IPS DF 6.9 (cell line): ENCODE measurements at places on chromosomes 4 and X.
A peak's percentile ranks its signal among the peaks of the same experiment; 100 is the strongest.

DNA sequence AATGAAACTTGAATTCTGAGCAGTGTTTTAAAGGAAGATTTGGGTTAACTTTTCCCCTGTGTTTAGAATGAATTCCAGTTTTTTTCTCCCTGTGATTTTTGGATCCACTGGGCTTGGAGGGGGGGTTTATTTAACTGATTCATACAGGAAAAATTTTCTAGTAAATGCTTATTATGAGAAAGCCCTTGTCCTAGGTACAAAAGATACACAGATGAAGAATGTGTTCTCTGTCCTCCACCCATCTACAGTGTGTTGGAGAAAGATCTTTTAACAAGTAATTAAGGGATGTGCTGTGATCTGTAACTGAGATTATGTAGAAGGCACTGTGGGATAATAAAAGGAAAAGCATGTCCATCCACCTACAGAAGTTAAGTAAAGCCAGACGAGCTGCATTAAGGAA is 103.9 kb downstream of the STIM2 start:
- no peak for DNase-seq

- no peak for DNase-seq
Observed at GRCh38 chr4:86089781-86090323, 270.0 kb downstream of the MAPK10 start.

DNA sequence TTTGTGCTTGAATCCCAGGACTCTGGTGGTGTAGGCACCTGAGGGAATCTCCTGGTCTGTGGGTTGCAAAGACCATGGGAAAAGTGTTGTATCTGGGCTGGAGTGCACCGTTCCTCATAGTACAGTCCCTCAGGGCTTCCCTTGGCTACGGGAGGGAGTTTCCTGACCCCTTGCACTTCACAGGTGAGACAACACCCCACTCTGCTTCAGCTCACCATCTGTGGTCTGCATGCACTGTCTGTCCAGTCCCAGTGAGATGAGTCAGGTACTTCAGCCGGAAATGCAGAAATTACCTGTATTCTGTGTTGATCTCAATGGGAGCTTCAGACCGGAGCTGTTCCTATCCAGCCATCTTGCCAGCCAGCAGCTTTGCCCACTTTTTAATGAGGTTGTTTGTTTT is 353.0 kb upstream of the IRS4 start:
- DNase-seq: no peak

- DNase-seq: no peak
Observed at GRCh38 chrX:13940671-13941070, 89.0 kb downstream of the GEMIN8 start.

DNA sequence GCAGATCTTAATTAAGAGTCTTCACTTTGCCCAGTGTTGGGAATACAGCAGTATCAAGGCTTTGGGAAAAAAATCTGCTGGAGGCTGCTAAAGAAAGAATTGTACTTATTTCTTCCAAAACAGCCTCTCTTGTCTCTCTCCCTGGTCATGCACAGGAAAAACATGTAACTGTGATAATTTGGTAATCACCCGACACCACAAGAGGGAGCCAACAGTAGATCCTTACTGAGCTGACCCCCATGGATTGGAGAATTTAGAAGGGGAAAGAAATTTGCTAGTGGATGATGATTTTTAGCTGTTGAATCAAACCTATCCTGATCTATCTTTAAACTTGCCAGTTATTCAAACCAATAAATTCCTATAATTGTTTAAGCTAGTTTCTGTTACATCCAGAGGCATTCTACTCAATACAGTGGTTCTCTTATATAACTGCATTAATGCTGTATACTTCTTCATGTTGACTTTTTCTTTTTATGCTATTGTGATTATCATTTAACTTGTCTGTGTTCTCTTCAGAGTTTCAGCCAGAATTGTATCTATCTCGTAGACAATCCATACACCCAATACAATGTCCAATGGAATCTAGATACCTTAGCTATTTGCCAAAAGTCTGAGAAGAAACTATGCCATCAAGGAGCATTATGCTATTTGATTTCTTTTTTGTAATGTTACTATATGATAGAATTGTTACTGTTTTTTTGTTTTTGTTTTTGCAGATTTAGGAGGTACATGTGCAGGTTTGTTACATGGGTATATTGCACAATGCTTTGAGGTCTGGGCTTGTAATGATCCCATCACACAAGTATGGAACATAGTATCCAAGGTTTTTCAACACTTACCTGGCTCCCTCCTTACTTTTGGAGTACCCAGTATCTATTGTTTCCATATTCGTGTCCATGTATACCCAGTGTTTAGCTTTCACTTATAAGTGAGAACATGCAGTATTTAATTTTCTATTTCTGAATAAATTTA is 31.3 kb upstream of the ARHGEF38 start:
- DNase-seq: peak; percentile 9

DNA sequence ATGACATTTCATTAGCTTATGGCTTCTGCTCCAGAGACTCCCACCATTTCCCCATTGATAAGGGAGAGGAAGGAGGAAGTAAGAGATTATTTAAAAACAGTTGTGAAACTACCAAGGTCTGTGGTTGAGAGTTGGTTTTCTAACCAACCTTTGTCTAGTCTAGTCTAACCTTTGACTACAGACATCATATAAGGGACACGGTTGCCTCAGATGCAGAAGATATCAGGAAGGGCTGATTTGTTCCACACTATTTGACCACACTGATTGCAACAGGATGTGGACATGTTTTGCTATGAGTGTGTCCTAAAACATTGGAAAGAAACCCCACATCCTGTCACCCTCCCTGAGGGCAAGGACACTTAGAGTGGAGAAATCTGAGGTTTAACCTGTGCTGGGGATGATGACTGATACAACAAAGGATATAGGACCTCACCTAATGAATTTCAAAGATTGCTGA is 53.0 kb downstream of the COQ2 start:
- no peak for DNase-seq

DNA sequence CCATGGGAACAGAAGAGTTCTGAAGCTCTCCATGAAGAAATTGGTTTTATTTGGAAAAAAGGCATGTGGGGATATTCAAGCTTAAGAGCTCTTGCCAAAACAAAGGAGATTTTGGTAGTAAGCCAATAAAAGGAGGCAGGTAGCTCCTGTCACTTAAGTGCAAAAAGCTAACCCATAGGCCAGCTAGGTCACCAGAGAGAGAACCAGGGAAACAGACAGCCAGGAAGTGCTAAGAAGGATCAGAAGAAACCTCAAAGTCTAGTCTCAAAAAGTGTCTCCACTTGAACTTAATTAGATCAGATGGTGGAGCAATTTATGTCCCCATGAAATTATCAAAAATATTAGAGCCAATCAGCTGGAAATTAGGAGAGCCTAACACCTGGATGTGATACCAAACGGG is 49.2 kb downstream of the CD40LG start:
- DNase-seq: no peak

DNA sequence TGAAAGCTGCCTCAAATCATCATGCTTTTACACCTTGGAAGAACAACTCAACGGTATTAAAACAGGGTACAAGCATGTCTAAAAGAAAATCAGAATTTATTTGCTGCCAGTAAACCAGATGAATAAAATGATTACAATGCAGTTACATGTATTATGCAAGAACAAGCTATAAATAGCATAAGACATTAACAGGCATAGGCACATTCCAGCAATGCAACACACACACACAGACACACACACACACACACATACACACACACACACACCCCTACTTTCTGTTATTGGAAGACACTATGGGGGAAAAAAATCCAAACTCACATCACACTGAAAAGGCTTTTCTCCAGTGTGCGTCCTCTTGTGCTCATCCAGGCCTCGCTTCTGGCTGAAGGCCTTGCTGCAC is 212.5 kb downstream of the PRDM5 start:
- no peak for DNase-seq

DNA sequence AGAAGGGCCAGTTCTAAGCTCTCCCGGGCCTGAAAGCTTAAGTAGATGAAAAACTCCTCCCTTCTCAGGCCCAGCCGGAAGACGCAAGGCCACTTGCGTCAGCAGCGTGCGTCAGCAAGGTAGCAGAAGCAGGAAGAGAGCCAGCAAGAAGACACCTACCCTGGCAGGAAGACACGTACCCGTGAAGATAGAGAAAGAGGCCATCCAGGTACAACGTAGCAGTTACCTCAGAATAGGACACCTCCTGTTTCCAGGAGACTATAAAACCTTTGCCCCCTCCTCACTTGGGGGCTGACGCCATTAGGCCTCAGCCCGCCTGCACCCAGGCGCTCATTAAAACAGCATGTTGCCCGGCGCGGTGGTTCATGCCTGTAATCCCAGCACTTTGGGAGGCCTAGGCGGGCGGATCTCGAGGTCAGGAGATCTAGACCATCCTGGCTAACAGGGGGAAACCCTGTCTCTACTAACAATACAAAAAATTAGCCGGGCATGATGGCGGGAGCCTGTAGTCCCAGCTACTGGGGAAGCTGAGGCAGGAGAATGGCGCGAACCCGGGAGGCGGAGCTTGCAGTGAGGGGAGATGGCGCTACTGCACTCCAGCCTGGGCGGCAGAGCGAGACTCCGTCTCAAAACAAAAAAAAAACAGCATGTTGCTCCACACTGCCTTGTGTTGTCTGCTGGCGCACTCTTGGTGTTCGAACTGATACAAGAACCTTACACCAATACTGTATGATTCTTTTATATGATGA is 242.7 kb upstream of the NWD2 start:
- no peak for DNase-seq

GRCh38 chr4:12697970-12698369 is 786.2 kb downstream of the RAB28 start:
- DNase-seq: no peak

DNA sequence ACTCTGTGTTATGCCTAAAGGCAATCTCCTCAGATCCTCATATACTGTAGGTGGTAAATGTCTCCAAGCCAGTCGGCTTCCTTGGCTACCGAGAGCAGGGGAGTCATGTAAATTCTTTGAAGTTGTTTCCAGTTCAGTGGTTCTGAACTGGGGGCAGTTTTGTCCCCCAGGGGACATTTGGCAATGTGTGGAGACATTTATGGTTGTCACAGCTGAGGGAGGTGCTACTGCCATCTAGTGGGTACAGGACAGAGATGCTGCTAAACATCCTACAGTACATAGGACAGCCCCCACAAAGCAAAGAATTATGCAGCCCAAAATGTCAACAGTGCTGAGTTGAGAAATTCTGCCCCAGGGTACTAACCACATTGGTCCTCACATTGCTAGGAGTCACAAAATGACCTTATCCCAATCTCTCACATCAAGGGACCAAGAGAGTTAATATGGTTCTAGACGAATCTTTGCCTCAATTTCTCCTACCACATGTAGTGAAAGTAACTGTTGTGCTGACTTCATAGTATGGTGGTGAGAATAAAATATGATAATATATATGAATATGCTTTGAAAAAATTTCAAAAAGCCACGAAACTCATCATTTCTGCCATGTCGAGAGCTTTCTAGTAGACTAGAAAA is 104.4 kb upstream of the ARHGAP24 start:
- no peak for DNase-seq

DNA sequence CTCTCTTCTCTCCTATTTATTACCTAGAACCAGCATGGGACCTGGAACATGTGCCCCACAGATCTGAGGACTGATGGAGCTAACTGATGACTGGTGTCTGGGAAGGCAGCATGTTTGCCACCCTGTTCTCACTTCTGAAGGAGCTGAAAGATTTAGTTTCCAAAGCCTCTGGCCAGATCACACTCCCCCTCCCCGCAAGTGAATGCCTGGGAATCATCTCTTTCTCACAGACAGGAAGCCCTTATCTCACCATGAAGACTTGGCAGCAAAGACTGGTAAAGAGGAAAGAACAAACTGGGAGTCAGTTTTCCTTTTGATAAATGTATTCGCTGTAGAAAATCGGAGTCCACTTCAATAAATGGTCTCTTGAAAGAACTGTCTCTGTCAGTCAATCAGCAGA is 21.0 kb upstream of the PCYT1B start:
- no peak for DNase-seq

DNA sequence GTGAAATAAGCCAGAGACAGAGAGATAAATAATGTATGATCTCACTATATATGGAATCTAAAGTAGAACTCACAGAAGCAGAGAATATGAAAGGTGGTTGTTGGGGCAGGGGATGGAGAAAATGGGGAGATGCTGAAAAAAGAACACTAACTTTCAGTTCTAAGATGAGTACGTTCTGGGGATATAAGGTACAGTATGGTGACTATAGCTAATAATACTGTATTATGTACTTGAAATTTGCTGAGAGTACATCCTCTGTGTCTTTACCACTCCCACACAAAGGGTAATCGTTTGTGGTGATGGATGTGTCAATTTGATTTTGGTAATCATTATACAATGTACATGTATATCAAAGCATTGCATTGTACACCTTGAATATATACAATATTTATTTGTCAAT is 6.6 kb downstream of the FBXL5 start:
- DNase-seq: no peak

GRCh38 chr4:184461711-184462441 is 12.5 kb downstream of the IRF2 start:
- DNase-seq: no peak

DNA sequence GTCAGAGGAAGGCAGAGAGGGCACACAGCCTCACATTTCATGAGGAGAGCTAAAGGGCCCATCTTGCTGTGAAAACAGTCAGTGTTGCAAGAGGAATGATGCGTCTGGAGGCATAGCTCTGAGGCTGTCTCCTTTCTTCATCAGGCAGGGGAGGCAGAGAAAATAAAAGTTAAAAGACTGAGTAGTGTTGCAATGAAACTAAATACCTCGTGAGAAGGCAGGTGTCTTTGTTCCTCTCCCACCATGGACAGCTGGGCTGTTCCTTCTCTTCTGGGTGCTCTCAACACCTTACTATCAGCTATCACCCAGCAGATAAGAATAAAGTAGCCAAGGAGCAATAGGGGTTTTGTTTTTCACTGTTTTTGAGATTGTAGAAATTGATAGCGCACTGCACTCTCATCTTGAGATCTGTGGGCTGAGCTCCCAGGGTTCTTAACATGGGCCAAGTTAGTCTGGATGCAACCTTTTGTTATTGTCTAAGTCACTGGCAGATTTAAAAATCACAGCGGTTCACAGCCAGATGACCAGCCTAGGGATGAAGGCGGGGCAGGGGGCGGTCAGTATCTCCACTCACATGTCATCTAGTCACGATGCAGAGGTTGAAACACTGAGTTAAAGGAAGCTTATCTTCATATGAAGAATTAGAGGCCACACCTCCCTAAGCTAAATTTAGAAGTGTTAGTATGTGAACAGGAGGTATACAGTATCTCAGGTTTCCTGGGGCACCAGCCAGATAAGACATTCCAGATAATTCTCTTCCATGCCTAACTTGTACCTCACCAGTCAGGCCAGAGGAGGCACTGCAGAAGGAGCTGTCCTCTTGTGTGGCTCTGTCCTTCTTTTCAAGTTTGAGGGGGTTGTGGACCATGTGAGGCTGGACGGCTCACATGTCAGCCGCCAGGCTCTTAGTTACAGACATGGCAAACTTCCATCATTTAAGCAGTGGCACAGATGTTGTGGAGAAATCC is 36.9 kb downstream of the PARM1 start:
- no peak for DNase-seq
